ENCODE measurements at places on chromosomes 12 and 14.

- DNase-seq = no peak
Observed at GRCh38 chr14:91884664-91885063, 17.3 kb upstream of the TC2N start.

- no peak for DNase-seq
Observed at GRCh38 chr12:85076688-85077430, 40.7 kb downstream of the LRRIQ1 start.

- no peak for DNase-seq
Observed at GRCh38 chr14:52279408-52279807, 11.9 kb downstream of the PTGDR start.

- no peak for DNase-seq
Observed at GRCh38 chr12:130633771-130634170, 82.3 kb downstream of the RIMBP2 start.

DNA sequence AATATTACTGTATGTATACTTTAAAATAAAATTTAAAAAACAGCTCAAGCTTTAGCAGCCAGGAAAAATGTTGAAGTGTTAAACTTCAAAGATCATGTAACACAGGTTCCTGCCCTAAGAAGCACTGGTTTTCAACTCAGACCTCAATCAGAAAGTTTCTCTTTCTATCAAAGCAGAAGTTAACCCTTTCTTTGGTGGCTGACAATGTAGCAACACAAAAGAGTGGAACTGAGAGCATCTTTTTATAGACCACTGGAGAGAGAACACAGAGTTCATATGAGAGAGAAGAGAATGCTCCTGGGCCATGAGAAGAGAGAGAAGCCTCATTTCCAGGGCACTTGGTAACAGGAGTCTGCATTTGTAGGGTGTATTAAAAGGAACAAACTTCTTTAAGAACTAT lies 42.2 kb upstream of the KTN1 start:
- DNase-seq = no peak
